ENCODE measurements at places on chromosomes 5 and 9.

DNA sequence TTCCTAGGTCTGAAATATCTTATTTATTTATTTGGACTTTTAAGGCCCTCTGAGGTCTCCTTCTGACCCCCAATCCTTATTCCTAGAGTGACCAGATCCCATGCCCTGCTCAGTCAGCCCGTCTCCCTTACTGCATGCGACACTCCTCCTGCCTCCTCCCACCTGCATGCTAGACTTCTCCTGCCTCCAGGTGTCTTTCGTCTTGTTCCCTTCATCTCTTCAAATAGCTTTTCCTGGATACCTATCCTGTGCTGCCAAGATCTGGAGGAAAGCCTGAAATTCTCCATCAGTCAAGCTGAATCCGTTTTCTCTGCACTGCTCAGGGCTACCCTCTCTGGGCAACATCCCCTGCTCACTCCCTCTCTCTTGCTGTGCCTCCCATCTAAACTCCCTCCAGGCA is 81.0 kb downstream of the PRDM6 start:
- no peak for DNase-seq

DNA sequence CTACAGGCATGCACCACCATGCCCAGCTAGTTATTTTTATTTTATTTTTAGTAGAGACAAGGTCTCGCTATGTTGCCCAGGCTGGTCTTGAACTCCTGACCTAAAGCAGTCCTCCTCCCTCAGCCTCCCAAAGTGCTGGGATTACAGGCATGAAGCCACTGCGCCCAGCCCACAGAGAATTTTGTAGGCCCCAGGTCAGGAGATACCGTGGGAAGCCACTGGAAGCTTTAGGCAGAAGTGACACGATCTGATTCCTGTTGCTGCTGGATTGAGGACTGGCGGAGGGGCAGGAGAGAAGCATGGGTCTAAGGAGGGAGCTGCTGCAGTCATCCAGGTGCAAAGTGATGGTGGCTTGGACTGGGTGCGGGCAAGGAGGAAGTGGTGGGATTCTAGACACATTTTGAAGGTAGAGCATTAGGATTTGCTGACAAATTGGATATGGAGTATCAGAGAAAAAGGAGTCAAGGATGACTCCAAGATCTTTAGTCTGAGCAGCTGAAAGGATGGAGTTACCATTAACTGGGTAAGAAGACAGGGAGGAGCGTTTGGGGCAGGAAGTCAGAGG is 20.7 kb downstream of the TCF7 start:
- no peak for DNase-seq

DNA sequence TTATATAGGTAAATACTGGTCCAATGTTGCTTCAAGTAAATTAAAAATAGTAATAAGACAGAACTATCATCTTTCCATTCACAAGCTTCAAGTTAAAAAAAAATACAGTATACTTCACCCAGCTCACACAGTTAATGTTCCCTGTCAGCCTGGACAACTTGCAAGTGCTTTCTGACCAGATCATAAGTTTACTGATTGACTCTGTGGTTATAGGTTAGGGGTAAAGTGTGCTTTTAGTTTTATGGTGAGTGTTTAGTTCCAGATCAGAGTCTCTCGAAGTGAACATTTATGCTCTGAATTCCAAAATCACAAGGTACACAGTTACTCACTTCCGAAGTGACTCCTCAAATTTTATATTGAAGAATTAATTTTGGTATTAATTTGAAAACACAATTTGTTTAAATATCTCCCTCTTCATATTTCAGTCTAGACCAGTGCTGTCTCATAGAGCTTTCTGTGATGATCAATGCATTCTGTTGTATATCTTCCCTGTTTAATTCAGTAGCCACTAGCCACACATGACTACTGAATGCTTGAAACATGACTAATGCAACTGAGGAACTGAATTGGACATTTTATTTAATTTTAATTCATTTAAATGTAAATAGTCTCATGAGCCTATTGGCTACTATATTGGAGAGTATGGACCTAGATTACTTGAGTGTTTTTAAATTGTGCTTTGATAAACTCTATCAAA is 90.7 kb downstream of the MEF2C start:
- DNase-seq, result no peak

- no peak for DNase-seq
Observed at GRCh38 chr9:128296340-128297220, 20.5 kb downstream of the SWI5 start.

DNA sequence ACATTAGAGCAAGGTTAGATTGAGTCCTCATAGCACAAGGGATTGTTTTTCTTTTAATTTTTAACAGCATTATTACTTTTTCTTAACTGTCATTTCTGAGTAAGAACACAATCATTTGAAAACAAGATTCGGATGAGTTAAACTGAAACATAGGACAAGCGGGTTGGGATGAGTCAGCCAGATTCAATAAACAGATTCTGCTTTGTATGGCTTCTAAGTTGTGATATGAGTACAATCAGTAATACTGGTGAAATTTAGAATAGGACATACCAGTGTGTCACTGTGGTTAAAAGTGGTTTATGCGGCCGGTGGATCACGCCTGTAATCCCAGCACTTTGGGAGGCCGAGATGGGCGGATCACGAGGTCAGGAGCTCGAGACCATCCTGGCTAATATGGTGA is 364.3 kb upstream of the CDH10 start:
- no peak for DNase-seq
